ENCODE measurements at places on chromosomes 2 and 18.

- no peak for DNase-seq
Observed at GRCh38 chr2:33516456-33516995, 40.1 kb downstream of the RASGRP3 start.

DNA sequence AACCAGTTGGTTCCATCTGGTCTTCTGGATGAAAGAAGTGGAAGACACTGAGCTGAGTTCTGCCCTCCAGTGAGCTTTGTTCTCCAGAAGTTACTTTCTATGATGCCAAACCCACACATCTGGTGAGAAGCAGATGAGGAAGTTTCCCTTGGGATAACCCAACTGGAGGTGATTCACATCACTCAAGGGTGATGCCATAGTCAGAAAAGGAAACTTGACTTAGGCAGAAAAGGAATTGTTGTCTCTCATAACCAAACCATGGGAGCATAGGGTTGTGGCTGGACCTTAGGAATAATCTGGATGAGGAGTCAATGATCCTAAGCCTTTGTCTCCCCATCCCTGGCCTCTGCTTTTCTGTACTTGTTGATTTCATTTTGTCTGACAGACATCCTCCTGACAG is 43.7 kb downstream of the CDC42EP3 start:
- DNase-seq = no peak

DNA sequence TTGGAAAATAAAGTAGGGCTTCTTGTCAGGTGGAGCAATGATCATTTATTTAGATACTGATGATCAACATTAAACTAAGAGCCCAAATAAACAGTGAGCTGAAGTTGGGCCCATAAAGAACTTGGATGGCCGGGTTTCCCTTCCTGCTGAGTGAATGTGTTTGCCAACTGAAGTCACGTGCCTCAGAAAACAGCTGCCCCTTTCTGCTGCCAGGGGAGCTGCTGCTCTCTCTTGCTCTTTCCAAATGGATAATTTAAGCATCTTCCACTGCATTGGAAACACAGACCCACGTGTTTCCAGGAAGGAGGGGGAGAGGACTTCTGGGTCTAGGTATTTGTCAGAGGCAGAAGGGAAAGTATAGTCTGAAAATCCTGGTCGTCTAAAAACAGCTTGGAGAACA is 22.9 kb upstream of the NCKAP5 start:
- no peak for DNase-seq

- DNase-seq = no peak
Observed at GRCh38 chr2:101047774-101048173, 45.7 kb downstream of the RPL31 start.

DNA sequence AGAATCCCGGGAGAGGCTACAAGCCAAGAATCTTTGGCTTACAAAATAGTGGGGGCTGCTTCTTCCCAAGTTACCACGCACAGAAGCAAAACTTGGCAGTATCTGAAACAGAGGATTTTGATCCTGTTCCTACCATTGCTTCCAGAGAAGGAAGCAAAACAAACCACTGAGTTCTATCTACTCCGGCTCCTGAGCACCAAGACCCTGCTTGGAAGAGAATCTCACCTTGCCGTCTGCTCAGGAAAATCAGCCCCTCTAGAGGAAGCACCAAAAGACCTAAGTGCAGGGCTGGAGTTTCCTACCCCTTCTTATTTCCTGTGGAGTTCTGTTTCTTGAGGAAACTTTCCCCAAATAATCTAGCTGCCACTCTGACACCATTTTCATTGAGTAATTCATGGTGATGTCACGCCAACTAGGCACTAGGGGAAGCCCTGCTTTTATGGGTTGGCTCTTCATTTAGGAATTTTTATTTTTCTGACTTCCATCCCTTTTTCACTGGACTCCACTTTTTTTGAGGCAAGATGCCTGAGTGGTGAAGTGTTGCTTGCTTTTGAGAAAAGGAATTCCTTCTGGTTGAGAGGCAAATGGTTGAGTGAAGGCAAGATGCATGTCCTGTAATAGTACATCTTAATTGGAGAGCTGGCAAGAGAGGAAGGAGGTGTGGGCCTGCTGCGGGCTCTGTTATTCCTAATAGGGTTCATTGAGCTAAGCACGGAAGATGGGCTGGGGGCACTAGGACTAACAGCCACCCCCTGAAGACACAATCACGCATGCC is 36.8 kb upstream of the EML4 start:
- DNase-seq = peak; percentile 98

DNA sequence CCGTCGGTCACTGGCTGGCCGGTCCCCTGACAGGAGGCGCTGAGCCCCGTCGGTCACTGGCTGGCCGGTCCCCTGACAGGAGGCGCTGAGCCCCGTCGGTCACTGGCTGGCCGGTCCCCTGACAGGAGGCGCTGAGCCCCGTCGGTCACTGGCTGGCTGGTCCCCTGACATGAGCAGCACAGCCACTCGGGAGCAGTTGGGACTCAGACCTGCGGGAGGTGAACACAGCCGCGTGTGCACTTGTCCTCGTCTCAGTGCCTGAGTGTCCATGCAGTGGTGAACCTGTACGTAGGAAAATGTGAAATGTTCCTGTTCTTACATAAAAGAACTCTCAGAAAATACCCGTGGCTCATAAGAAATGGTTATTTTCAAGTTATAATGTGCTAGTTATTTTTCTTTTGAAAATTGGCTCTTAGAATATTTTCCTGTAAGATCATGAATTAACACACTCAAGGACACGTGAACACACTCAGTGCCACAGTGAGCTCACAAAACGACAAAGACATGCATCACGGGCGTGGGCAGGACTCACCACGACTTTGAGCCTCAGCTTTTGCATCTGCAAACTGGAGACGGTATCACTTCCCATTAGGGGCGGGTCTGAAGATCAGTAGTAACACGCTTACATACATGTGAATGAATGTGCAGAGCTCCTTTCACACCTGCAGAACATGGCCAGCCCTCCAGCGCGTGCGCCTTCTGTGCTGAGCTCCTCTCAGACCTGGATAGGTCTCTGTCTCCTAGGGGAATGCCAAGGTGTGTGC is 21.1 kb upstream of the NFATC1 start:
- DNase-seq = no peak

DNA sequence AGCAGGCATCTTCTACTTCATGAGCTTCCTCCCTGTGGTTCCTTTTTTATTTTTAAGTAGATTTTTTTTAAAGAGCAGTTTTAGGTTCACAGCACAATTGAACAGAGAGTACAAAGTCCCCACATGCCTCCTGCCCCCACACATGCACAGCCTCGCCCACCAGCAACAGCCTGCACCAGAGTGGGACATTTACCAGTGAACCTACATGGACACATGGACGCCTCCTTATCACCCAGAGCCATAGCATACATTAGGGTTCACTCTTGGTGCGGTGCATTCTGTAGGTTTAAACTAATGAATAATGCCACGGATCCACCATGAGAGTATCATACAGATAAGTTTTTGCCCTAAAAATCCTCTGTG is 40.9 kb downstream of the HS1BP3 start:
- no peak for DNase-seq

- no peak for DNase-seq
Observed at GRCh38 chr2:3217646-3218045, 160.0 kb downstream of the EIPR1 start.

DNA sequence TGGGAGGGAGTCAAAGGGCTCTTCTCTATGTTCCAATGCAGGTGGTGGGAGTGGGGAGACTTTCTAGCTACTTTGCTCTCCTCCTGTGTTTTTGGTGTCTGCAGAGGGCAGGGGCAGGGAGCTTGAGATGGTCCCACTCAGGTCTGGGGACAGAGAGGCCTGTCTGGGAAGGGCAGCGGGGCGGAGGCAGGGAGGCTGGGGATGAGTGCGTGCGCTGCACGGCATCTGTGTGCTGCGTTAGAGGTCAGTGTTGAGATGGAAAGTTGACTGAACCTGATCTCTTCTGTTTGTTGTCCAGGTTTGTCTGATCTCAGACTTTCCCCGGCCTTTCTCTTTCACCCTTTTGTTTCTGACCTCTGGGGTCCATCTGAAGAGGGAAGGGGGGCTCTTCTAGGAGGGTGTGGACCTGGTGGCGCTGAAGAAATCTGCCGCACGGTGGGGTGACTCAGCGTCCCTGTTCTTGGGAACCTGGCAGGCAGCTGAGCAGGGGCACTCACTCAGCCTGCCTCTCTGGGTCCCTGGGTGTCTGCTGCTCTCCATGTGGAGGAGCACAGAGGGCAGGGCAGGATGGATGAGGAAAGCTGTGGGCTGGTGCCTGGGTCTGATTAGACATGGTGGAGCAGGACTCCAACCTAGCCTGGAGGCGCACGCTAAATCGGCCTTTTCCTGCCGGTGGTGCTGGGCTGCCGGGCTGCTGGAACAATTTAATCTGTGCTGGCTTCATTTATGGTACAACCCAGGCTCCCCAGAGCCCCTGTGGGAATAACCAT is 24.1 kb downstream of the IGFBP2 start:
- no peak for DNase-seq

DNA sequence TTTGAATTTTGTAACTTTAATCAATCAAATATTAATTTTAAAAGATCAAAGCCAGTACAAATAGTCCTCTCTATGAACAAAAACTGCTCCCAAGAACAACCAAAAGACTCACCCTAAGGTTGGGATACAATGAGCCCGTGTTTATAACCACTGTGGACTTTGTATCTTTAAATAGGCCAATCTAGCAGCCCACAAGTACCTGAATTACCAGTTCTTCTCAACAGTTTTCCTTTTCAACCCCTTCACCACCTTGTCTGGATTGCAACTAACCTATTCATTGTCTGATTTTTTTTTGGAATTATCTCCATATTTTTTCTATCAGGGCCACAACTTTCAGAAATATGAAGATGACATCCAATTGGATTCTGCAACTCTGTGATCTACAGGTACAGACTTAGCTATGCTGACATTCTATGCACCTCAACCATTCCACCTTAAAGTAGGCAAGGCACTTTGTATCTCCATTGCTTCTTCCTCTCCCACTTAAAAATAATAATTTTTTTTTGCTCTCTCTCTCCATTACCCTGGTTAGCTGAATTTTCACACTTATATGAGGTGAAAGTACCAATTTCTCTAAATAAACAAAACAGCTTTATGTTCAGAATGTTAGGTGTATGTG is 81.9 kb upstream of the MAPRE2 start:
- no peak for DNase-seq

GRCh38 chr2:204827701-204828590 is 282.7 kb downstream of the PARD3B start:
- no peak for DNase-seq

- DNase-seq = no peak
Observed at GRCh38 chr2:99398303-99398702, 61.1 kb downstream of the EIF5B start.

DNA sequence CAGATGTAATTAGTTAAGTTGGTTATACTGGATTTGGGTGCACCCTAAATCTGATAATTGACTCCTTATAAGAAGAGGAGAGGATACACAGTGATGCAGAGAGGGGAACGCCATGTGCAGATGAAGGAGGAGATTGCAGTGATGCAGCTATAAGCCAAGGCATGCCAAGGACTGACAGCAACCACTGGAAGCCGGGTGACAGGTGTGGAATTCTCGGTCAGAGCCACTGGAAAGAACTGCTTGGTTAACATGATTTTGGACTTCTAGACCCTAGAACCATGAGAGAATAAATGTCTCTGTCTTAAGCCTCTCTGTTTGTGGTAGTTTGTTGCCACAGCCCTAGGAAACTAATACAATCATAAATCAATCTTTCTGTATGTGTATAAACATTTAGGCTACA is 403.3 kb upstream of the CDH20 start:
- no peak for DNase-seq

- peak; percentile 27 for DNase-seq
Observed at GRCh38 chr2:109213646-109214433, 84.8 kb downstream of the SH3RF3 start.

- DNase-seq = peak; percentile 31
Observed at GRCh38 chr2:317501-318424, 29.9 kb upstream of the ALKAL2 start.

- DNase-seq = no peak
Observed at GRCh38 chr2:109230941-109231420, 102.0 kb downstream of the SH3RF3 start.

DNA sequence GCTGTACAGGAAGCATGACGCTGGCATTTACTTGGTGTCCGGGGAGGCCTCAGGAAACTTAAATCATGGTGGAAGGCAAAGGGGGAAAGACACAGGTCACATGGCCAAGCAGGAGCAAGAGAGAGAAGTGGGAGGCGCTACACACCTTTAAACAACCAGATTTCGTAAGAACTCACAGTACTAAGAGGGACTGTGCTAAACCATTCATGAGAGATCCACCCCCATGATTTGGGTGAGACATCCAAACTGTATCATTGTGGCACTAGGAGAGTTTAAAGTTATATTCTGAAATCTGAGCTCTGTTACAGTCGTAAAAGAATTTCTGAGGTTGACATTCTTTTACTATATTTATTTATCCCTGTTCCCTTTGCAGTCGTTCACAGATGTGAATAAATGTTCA is 116.6 kb downstream of the ICA1L start:
- no peak for DNase-seq

DNA sequence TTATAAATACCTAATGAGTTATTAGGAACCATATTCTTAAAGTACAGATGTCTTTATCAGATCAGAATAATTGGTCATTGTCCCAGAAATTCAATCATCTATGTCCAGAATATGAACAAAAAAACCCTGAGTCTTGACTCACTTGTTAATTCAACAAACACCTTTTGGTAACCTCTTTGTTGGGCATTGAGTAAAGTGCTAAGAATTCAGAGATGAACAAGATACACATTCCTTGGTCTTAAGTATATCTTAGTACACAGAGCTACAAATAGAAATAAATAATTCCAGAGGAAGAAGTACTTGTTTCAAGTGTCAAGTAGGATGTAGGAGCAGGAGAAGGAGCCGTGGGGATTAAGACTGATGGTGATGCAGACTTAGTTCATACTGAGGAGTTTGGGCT is 798.1 kb downstream of the CPS1 start:
- DNase-seq = no peak

DNA sequence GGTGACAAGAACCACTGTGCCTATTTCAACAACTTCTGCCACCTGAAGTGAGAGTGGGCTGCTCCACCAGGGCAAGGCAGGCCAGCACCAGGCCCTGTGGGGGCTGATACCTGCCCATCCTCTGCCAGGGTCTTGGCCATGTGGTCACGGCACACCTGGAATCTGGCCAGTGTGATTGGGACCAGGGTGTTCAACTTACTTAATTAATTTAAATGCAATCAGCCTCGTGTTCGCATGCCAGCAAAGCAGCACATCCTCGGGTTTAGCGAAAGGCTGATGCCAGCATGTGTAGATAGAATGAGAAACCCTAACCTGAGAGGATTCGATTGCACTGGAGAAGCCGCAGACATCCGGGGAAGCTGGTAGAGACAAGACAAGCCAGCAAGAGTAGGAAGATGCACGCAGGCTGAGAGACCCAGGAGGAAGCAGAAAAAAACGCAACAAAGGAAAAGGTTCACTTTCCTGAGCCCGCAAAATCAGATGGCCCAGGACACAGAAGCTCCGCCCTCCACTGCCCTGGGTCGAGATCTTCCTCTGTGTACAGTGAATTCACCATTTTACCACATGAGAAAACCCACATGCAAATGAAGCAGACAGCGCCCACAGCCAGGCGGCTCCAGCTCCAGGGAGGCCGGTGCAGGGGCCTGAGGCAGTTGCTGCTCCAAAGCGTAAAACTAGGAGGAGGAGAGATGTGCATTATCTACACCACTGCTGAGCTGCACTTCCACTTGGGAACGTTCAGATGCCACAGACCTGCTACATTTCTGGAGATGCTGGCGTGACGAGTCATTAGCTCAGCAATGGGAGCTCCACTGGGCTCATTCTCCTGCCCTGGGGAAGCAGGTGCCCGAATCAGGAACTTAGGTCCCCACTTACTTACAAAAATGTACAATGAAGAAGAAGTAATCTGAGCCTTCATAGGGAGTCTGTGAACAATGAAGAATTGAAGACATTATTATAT is 92.1 kb downstream of the TMEM18 start:
- DNase-seq = no peak

GRCh38 chr2:183487326-183487725 is 363.1 kb downstream of the NUP35 start:
- no peak for DNase-seq
